Mucosa of descending colon (tissue), 3 donors: ENCODE measurements at places on chromosomes 12 and 14. TPM values are rescaled to one million over a fixed set of nuclear protein-coding genes. Genes with fewer than 3 reads are reported as not detected.
A peak's percentile ranks its signal among the peaks of the same experiment; 100 is the strongest.

GRCh38 chr12:89179983-89180382 lies 172.3 kb downstream of the DUSP6 start:
- DNase-seq = no peak

CAPZA3 gene
- not detected for total RNA-seq

DNA sequence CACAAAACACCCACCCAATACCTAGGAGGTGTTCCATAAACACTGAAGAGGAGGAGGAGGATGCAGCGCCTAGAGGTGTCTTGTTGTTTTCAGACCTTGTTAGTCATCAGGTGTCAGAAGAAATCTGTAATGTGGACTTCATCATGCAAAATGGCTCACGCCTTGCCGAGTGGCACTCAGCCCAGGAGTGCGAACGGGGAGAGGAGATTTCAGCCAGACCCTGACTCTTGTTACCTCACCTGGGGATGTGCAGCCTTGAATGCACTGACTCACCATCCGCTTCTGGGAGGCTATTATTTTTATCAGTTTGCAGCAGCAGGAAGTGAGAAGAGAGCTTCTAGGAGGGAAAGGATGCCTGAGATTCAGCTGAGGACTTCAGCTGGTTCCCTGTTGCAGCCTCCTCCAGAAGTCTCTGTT lies 48.2 kb upstream of the PLXNC1 start:
- no peak for DNase-seq

GRCh38 chr14:100708425-100709288 lies 18.0 kb upstream of the DLK1 start:
- DNase-seq = peak; percentile 77

DNA sequence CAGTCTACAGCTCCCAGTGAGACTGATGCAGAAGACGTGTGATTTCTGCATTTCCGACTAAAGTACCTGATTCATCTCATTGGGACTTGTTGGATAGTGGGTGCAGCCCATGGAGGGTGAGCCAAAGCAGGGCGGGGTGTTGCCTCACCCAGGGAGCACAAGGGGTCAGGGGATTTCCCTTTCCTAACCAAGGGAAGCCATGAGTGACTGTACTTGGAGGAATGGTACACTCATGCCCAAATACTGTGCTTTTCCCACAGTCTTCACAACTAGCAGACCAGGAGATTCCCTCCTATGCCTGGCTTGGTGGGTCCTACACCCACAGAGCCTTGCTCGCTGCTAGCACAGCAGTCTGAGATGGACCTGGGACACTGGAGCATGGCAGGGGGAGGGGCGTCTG lies 21.0 kb upstream of the ABCC9 start:
- no peak for DNase-seq

- no peak for DNase-seq
Measured at GRCh38 chr12:27651201-27651600, 45.0 kb upstream of the REP15 start.

DNA sequence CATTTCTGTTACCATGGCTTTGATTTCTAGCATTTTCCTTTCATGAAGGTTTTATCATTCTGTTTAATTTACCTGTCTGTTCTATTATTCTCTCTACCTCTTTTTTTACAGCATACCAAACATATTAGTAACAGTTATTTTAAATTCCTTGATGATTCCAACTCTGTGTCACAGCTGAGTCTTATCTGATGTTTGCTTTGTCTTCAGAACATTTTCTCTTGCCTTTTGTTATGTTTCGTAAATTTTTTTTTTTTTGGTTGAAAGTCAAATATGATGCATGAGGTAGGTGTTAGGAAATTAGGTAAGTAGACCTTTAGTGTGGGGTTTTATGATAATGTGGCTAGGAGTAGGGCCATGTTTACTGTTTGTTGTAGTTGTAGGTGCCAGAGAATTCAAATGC lies 496.4 kb downstream of the FOXG1 start:
- DNase-seq = no peak

- DNase-seq = no peak
Measured at GRCh38 chr12:69679119-69679518, 20.0 kb downstream of the BEST3 start.

DNA sequence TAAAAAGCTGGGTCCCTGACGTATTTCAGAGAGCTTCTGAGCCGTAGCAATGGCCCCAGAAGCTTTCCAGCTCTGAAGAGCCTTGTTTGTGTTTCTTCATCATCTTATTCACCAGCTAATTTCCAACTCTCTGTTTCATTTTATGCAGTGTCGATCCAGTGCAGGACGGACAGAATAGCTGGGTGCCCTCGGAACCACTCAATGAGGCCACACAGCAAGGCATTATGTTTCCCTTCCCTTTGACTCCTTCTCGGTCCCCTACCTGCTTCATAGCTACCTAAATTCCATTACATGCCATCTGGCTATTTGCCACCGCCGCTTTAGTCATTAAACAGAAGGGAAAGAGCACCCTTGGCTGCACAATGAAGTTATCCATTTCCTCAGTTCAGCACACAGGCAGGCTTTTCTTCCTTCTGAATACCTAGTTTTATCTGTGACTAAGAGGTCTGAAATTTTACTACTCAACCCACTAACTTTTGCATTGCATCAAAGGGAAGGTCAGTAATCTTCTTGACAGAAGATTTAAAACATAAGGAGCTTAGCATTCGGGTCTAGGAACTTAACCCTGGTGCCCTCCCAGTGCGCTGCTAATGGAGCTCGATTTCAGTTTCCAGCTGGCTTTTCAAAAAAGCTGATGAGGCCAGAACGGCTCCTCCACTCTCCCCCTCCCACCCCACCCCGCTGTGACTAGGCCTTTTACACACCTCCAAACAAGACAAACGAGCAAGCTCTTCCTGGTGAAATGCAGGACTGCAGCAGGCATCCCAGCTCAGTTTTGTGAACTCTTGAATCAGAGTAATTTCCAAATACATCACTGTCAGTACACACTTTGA lies 176.8 kb downstream of the GXYLT1 start:
- DNase-seq = no peak

GRCh38 chr14:104116288-104116755 lies 22.1 kb upstream of the KIF26A start:
- DNase-seq = peak; percentile 69

STAC3 gene
- 2.4 TPM for total RNA-seq

GRCh38 chr14:28767853-28768741 lies 1.5 kb downstream of the FOXG1 start:
- DNase-seq = no peak

DNA sequence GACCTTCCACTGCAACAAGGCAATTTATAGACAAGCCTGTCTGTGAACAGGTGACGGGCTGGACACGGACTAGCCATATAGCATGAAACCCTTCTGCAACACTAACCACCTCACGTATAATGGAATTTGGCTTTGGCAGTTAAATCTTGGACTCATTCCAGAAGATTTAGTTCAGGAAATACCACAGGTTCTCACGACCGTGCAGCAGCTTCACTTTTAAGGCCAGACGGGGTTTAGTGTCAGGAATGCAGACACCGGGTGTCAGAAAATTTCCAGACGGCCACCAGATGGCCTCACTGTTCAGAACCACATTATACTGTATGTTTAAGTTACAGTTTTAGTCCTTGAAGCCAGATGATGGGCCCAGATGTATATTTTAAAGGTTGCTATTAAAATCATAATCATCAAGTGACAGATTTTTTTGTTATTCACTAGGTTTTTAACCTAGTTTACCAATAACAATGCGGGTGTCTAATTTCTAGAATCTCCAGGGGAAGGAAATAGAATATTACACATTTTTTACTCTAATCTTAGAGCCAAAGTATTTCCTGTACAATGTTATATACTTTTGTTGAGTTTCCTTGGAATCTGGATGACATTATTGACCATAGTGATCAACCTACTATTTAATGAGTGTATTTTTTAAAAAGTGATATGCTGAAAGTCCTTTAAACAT lies 90.5 kb upstream of the TMPO start:
- DNase-seq = peak; percentile 67

- peak; percentile 85 for DNase-seq
Measured at GRCh38 chr14:92686900-92687427, 61.5 kb downstream of the LGMN start.

DNA sequence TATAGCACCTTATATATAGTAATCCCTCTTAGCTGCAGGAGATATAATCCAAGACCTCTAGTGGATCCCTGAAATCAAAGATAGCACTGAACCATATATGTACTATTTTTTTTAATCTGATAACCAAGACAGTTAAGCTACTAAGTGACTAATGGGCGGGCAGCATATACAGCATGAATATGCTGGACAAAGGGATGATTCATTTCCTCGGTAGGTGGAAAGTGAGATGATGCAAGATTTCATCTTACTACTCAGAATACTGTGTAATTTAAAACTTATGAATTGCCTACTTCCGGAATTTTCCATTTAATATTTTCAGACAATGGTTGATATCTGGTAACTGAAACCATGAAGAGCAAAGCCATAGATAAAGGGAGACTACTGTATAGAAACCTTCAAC lies 36.2 kb downstream of the PRMT8 start:
- no peak for DNase-seq

GRCh38 chr12:3604748-3605586 lies 114.0 kb downstream of the PRMT8 start:
- peak; percentile 63 for DNase-seq

GRCh38 chr12:24600551-24600950 lies 348.4 kb downstream of the BCAT1 start:
- no peak for DNase-seq

- DNase-seq = no peak
Measured at GRCh38 chr12:20339060-20339459, 29.3 kb upstream of the PDE3A start.

DNA sequence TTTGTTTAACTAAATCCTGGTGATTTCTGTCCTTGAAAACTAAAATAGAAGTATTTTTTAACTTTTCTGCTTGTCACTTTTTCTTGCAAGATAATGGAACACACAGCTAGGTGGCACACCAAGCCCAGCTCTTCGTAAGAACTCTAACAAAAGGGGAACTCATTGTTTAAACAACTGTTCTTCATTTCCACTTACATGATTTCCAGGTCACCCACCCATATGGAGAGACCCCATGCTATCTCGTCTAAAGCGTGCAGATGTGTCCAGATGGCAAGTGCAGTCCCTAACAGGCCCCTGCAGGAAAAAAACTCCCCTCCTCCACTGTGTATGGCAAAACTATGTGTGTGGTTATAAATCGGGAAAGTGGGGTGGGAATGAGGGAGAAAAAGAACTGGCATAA lies 43.3 kb upstream of the NT5DC3 start:
- no peak for DNase-seq

LHX5 gene
- total RNA-seq = not detected

DNA sequence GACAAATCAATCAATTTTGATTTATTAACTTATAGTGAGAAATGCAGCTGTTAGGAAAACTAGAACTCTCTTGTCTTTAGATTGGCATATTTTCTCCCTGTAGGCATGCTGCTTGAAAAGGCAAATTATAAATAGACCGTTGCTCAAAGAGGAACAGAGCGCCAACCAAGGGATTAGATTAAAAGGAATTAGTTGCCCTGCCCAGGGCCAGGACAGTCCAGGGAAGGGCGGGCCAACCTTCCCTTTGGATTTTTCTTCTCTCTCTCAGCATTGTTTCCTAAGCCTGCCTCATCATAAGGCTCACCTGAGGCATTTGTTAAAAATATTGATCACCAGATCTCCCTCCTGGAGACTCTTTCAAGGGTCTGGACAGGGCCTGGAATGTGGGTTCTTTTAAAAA lies 8.6 kb downstream of the CIPC start:
- no peak for DNase-seq

FAM161B gene
- total RNA-seq = 6.2 TPM

DDX51 gene
- 15.6 TPM for total RNA-seq

MORN3 gene
- total RNA-seq = 0.35 TPM

DNA sequence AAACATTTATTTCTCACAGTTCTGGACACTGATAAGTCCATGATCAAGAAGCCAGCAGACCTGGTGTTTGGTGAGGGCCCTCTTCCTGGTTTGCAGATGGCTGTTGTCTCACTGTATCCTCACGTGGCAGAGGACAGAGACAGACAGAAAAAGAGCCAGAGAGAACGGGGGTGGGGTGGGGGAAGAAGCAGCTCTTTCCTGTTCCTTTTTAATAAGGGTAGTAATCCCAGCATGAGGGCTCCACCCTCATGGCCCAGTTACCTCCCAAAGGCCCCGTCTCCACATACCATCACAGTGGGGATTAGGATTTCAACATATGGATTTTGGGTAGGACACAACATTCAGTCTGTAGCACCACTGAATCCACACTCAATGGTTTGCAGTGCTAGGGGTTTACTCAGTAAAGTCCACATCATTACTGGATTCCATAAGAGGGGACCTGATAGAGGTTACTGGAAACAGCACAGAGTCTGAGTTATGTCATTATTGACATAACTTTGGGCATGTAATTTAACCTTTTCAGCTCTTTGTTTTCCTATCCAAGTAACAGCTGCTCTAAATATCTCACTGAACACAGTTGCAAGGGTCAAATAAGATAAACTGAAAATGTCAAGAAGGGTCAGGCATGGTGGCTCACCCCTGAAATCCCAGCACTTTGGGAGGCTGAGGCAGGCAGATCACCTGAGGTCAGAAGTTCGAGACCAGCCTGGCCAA lies 53.2 kb downstream of the RPAP3 start:
- no peak for DNase-seq
